ENCODE measurements at places on chromosomes 1 and 21.

- DNase-seq = no peak
Observed at GRCh38 chr1:109669246-109669948, 1.5 kb downstream of the GSTM2 start.

DNA sequence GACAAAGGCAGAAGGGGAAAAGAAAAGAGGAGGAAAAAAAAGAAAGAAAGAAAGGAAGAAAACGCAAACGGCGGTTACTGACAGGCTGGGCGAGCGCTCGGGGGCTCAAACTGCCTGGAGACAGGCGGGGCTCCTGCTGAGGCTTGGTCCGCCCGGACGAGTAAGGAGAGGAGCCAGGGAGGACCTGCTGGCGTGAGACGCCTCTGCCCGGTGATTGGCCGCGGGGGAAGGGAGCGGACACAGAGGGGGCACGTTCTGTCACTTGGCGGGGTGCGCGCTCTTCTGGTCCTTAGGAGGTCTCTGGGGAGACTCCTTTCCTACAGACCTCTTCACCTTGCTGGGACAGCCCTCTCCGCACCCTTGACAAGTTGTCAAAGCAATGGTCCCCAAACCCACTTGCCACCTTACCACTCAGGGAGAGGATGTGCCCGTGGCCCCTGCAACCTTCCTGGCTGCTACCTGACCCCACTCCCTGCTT lies 791 bp upstream of the PIK3R3 start:
- no peak for DNase-seq

DNA sequence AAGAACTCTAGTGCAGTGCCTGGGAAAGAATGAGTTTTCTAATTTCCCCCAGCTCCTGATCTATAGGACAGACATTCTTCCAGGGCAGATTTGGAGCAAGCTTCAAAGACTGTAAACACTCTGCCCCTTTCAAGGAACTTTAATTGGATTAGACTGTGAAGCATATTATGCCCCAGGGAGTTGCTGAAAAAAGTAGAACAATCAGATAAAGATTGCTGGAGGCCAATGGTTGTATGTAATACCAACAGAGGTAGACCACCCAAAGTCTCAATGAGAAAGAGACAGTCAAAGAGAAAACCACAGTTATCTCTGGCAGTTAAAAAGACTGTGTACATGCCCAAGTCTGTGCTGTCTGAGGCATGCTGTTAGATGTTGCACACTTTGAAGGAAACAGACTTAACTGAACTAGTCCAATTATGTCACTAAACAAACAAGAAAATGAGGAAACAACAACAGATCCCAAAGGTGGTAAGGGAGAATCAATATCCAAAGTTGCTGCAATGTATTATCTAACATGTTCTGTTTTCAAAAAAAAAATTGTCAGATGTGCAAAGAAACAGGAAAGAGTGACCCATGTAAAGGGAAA lies 24.4 kb downstream of the C4BPA start:
- no peak for DNase-seq

DNA sequence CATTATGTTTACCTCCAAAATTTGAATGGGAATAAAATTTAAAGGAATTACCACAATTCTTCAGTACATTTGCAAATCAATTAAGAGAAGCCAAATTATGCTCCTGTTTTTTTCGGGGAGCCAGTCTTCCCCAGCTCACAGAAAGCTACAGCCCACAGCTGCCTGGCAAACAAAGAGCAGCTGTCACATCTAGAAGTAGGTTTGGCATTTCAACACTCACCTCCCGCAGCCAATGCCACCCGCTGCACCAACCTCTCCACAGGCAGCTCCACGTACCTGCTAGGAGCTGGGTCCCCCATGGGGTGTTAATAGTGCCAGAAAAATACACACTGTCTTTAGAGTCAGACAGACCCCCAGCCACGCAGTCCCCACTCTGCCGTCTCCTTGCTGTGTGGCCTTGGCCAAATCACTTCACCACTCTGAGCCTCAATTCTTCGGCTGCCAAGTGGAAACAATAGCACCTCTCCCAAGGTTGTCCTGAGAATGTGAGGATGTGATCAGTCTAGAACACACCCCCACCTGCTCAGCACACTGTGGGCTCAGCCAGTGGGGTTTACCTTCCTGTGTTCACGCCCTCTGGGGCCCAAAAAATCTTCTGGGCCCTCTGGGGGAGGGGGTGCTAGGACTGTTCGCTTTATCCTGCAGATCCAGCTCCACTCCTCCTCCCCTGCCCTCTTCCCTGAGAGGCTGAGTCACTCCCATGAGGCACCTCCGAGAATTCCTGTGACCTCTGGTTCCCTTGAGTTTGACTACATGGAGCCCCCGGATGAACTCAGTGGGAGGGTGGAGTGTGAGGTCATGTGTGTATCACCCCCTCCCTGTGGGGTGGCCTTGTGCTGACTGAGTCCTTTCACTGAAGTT lies 204.3 kb upstream of the GRIK3 start:
- DNase-seq = no peak

- no peak for DNase-seq
Observed at GRCh38 chr1:22325531-22326371, 125.9 kb upstream of the ZBTB40 start.

- DNase-seq = no peak
Observed at GRCh38 chr1:36440044-36440443, 10.2 kb downstream of the OSCP1 start.

DNA sequence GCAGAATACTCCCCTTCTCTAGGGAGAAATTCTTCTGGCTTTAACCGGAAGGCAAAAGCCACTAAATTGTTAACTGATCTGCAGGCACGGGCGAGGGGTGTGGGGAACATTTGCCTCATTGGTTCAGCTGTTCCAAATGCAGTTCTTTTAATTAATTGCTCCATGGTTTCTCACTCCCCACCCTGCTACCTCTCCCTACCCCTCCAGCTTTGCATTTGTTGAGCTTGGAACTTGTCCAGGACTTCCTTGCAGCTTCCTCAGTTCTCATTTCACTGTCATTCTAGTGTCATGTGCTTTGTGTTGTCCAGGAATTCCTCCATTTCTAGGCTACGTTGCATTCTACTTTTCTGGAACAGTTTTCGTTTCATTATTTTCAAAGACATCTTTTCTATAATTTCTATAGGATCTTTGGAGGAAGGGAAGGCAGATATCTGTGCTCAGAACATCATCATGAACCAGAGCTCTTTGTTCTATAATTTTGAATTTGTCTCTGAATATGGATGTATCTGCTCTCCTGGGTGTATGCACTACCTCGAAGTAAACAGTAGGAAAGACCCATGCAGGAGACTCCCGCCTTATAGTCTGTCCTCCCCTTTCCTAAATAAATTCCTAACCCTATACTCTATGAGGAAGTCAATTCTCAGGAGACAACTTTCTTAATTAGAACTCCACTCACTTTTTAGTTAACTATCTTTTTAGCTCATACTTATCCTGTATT lies 132.4 kb upstream of the LMO4 start:
- no peak for DNase-seq

GRCh38 chr1:29669158-29669871 lies 433.0 kb downstream of the PTPRU start:
- no peak for DNase-seq

DNA sequence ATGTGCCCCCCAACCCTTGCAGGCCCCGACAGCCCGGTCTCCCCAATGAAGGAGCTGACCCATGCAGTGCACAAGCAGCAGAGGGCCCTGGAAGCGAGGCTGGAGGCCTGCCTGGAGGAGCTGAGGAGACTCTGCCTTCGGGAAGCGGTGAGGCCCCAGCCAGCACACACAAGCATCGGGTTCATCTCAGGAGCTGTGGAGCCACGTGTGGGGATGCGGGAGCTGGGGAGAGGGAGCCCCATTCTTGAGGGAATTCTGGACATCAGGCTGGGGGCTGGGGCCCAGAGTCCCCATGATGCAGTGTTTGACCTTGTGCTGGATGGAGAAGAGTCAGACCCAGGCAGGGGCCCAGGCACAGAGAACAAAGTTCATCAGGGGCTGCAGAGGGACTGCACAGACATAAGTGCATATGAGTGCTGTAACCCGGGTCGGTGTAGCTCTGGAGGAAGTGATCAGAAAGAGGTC lies 4.8 kb downstream of the INAVA start:
- DNase-seq = no peak

DNA sequence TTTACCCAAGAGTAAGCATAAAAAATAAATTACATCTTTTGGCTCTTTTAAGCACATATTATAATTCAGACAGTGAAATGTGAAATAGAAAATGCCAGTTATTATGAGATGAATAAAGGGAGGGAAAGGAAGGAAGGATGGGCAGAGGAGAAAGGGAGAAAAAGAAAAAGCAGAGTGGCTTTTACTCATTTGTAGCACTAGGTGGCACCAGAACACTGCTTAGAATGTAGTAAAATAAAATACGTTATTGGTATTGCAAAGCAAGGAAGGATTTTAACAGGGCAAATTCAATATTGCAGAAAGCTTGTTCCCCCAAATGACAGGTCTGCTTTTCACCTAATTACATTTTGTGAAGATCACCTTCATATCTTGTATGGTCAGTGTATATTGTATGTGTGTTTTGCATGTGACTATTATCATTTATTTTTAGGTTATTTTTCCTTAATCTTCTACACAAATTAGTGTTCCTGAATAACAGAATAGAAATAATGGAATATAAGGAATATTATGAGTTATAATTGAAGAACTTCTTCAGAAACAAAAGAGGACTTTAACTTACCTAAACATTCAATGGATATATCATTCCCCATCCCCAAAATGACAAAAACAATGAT lies 9.1 kb upstream of the PCNX2 start:
- no peak for DNase-seq

GRCh38 chr1:19209439-19209989 lies 552 bp downstream of the UBR4 start:
- peak; percentile 29 for DNase-seq

- no peak for DNase-seq
Observed at GRCh38 chr1:175204330-175204729, 11.8 kb upstream of the KIAA0040 start.

DNA sequence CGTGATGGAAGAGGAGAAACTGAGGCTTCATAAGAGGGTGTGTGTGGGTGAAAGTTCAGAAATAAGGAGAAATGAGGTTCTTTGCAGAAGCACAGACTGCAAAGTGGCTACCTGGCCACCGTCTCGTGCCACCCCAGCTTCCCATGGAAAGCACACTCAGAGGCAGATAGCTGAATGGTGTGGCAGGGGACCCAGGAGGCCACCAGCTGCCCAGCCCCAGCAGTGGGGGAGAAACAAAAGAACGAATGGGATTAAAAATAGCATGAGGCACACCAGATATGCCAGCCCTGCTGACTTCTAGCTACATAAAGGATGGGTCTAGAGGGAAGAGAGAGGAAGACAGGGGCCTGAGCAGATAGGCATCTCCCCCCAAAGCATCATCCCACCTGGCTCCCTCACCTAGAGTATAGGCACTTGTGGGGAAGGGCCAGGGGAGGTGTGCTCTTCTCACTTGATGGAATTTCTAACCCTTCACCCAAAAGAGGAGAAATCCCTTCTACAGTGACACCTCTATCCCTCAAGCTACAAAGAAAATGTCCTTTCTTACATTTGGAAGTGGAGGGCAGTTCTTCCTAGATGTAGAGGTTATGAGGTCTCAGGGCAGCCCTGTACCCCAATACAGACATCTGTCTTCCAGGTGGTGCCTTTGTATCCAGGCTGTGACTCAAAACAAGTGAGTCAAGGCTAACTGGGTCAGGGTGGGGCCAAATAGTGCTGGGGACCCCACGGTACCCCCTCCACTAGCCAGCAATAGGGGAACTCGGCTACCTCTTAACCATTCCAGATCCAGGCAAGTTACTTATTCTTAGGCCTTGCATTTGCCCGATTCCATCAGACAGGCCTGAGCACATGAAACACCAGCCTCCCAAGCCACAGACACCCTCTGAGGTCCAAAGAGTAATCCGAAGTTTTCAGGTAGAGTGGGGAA lies 3.5 kb downstream of the HDGF start:
- DNase-seq = no peak

GRCh38 chr1:177585302-177586220 lies 384.3 kb downstream of the SEC16B start:
- no peak for DNase-seq

- DNase-seq = no peak
Observed at GRCh38 chr1:207459008-207459407, 4.9 kb downstream of the CR2 start.

- DNase-seq = no peak
Observed at GRCh38 chr1:208240662-208241355, 3.4 kb downstream of the PLXNA2 start.

- DNase-seq = no peak
Observed at GRCh38 chr1:107493111-107493716, 352.4 kb downstream of the NTNG1 start.

- no peak for DNase-seq
Observed at GRCh38 chr1:11898831-11899467, 27.3 kb downstream of the KIAA2013 start.

DNA sequence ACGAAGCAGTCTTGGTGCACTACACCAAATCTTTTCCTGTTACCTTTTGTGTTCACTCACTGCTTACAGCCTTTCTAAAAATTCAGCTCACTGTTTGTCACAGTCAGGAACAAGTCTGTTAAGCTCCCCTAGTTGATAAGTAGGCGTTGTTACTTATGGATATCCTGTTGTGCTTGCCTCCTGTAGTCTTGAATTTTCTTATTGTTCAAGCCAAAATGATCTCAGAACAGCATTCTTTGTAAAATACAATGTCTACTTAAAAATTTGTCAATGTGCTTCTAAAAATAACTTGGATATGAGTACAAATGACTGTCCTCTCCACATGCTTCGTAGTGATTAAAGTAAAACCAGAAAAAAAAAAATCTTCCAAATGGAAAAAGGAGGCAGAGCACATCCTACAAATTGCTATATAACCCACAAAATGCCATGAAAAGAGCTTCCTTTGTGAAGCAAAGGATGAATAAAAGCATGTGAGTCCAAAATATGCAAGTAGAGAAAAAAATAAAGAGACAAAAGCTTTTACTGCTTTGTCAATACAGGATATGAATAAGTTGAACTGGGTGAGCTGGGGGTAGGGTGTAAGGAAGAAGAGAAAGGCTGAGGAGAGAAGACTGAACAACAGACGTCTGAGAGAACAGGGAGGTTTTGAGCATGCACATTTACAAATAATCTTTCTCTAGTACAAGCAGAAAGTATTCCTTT lies 228.9 kb upstream of the ADGRL4 start:
- no peak for DNase-seq

GRCh38 chr1:226736908-226737818 lies 1.9 kb downstream of the ITPKB start:
- peak; percentile 45 for DNase-seq

- no peak for DNase-seq
Observed at GRCh38 chr1:43441166-43441893, 12.4 kb downstream of the HYI start.

GRCh38 chr1:92085727-92086126 lies 5.6 kb downstream of the BTBD8 start:
- DNase-seq = no peak

- DNase-seq = no peak
Observed at GRCh38 chr1:9166289-9167235, 37.7 kb upstream of the GPR157 start.

DNA sequence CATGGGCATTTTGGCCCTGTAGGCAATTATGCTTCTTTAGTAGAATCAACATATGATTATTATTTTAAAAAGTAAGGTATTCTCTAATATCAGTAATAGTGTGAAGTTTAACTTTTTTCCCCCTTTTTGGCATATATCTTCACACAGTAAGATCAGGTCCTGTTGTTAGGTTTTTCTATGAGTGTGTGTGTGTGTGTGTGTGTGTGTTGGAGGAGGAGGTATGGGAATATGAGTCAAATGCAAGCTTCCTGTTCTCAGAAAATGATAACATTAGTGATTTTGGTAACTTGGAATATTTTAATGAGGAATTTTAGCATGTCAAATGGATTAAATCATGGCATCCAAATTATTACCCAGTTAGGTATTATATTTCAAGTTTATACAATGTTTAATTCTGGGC lies 65.8 kb upstream of the BCL10 start:
- DNase-seq = no peak
